ENCODE measurements at places on chromosomes 5 and 9. TPM values are rescaled to one million over a fixed set of nuclear protein-coding genes. Genes with fewer than 3 reads are reported as not detected.

GRCh38 chr5:57659886-57660285 is 177.3 kb upstream of the ACTBL2 start:
- H3K4me3 ChIP-seq = no peak overlapping the region
- H3K36me3 ChIP-seq = no peaks in the 10 kb centered on the region
- no peaks in the 10 kb centered on the region for H3K4me1 ChIP-seq
- DNase-seq = no peak
- H3K27ac ChIP-seq = no peak overlapping the region

DNA sequence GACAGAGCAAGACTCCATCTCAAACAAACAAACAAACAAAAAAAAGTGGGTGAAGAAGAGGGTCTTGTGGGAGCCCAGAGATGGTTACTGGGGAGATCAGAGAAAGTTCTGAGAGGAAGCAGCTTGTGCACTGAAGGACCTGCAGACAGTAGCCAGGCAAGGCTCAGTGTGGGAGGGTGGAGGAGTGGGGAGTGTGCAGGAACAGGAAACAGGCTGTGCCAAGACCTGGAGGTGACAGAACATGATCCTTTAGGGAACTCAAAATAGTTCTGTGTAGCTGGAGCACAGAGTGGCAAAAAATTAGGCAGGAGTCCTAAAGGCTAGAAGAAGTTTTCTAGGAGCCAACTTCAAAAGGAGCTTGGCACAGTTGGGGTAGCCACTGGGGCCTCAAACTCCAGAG is 19.2 kb upstream of the NANS start:
- H3K4me1 ChIP-seq = no peaks in the 10 kb centered on the region
- peak overlapping the region; percentile 29 for H3K27ac ChIP-seq
- H3K4me3 ChIP-seq = no peak overlapping the region
- H3K36me3 ChIP-seq = no peaks in the 10 kb centered on the region

Gene NFIL3
- total RNA-seq = 74.9 TPM

DNA sequence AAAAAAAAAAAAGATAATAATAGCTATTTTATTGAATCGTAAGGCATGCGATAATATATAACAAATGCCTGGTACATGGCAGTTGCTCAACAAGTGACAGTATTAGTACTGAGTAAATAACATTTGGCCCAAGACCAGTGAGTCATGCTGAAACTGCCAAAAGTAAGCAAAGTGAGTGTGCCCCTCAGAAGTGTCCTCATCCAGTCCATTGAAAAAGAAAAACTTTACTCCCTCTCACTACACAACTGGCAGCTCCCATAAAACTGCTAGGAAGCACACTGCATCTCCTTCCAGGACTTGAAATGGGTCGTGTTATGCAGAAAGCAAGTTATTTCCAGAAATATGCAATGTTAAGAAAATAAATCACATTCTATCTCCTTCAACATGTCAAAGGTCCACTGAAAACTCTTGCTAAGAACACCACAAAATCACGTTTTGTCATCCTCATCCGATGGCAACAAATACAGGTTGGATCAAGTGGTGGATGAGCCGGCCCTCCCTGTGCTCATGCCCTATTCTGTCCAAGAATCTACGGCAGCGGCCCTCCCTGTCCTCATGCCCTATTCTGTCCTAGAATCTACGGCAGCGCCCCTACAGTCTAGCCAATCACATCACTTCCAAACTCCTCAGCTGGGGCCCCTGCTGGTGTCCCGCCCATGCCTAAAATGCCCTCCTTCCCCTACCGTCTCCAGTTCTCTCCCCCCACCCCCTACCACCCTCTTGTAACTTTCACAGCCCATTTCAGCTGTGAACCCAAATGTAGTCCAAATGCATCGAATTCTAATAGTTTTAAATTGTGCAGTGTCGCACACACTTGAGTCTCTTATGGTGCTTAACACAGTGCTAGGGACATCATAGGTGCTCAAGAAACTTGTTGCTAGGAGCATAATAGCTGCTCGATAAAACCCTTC is 12.5 kb downstream of the PTCH1 start:
- H3K4me1 ChIP-seq = no peaks in the 10 kb centered on the region
- no peak overlapping the region for H3K4me3 ChIP-seq
- H3K36me3 ChIP-seq = no peaks in the 10 kb centered on the region

DNA sequence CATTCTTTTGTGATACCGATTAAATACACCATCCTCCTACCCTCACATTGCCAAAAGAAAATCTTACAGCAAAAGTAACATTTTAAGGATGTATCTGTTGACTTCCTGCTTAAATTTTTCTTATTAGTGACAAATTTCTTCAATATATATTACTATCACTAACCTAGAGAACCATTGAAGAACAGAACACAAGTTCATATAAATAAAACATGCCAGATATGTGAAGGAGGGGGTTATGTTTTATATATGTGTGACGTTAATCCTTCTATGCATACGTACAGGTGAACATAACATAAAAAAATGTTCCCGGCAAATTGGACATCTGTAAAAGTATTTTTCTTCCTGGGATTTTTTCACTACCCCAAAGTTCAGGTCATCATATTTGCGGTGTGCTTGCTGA is at the start of gene OR13F1:
Gene OR13F1, plus strand, starts transcription at position 301 of the 400 bp plus-strand sequence. Its CDS starts 0 bp downstream, at position 301.
- no peak within 1 kb of the TSS for H3K27ac ChIP-seq
- DNase-seq = no peak
- H3K4me1 ChIP-seq = no peaks in the 10 kb centered on the region
- no peaks in the 10 kb centered on the region for H3K27me3 ChIP-seq
- no peaks in the 10 kb centered on the region for H3K36me3 ChIP-seq
- no peak within 1 kb of the TSS for H3K4me3 ChIP-seq

DNA sequence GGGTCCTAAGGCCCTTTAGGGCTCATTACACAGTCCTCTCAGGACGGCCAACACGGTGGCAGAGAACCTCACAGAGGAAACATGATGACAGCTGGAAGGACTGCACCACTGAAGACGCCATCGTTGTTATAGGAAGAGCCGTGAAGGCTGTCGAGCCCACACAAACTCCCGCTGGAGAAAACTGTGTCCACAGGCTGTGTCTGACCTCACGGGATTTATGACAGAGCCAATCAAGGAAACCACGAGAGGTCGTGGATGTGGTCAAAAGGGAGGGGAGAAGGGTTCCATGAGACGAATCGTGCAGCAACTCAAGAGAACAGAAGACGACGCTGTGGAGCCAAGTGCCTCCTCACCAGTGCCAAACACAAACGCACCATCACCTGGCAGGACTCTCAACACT is 12.2 kb downstream of the QSOX2 start:
- H3K4me3 ChIP-seq = no peak overlapping the region
- DNase-seq = no peak
- no peak overlapping the region for H3K27ac ChIP-seq
- no peaks in the 10 kb centered on the region for H3K4me1 ChIP-seq

Gene WWC1
- total RNA-seq = 0.96 TPM

Gene CDO1
- 342 TPM for total RNA-seq

GRCh38 chr9:1918622-1919021 is 96.5 kb upstream of the SMARCA2 start:
- H3K27me3 ChIP-seq = no peaks in the 10 kb centered on the region
- no peak overlapping the region for H3K4me3 ChIP-seq
- no peak overlapping the region for H3K27ac ChIP-seq
- DNase-seq = no peak
- H3K36me3 ChIP-seq = no peaks in the 10 kb centered on the region

- peaks cover 9% of the 10 kb centered on the region for H3K27me3 ChIP-seq
- no peaks in the 10 kb centered on the region for H3K36me3 ChIP-seq
- no peaks in the 10 kb centered on the region for H3K4me1 ChIP-seq
- DNase-seq = no peak
Observed at GRCh38 chr9:126561582-126561981, 52.1 kb upstream of the LMX1B start.

Gene KLHL3
- 4.5 TPM for total RNA-seq

Gene PLK2
- 384 TPM for total RNA-seq

Gene ZNF79
- total RNA-seq = 16.0 TPM

GRCh38 chr5:2900360-2900759 is 148.9 kb upstream of the IRX2 start:
- H3K4me1 ChIP-seq = no peaks in the 10 kb centered on the region
- H3K4me3 ChIP-seq = no peak overlapping the region
- H3K27ac ChIP-seq = no peak overlapping the region

GRCh38 chr5:170920196-170920595 is 58.4 kb downstream of the RANBP17 start:
- H3K4me3 ChIP-seq = no peak overlapping the region
- H3K27me3 ChIP-seq = no peaks in the 10 kb centered on the region
- H3K4me1 ChIP-seq = no peaks in the 10 kb centered on the region

- no peaks in the 10 kb centered on the region for H3K4me1 ChIP-seq
- H3K36me3 ChIP-seq = no peaks in the 10 kb centered on the region
- no peak overlapping the region for H3K4me3 ChIP-seq
- DNase-seq = no peak
- H3K27me3 ChIP-seq = no peaks in the 10 kb centered on the region
Observed at GRCh38 chr5:143290125-143290524, 113.4 kb downstream of the NR3C1 start.

DNA sequence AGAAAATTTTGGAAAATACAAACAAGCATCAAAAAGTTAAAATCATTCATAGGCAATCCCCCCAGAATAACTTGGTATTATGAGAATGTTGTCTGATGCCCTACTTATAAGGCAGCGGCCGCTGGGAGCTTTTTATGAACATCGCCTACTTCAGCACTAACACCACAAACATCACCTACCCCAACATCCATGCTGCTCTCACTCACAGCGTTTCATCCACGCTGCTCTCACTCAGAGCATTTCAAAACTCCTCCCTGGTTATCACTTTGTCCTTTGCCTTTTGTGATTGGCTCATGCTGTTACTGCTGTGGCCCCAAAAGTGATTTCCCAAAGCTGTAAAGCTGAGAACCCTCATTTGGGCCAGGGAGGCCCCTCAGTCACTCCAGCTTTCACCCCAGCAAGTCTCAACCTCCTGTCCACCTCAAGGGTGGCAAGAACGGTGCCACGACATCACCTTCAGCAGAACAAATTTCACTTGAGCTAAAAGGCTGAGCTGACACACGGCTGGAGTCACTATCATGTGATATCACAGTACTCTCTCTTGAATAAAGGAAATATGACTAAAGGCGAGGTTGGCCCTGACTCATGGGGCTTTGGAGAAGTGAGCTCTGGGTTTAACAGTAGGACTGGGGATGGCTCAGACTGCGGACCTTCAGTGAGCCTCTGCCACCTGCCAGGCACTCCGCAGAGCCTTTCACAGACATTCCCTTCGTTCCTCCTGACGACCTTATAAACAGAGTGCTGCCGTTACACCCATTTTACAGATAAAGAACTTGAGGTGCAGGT is 25.2 kb downstream of the SHC3 start:
- no peak overlapping the region for H3K4me3 ChIP-seq
- no peak overlapping the region for H3K27ac ChIP-seq
- H3K4me1 ChIP-seq = no peaks in the 10 kb centered on the region
- no peaks in the 10 kb centered on the region for H3K36me3 ChIP-seq
- H3K27me3 ChIP-seq = no peaks in the 10 kb centered on the region

- H3K36me3 ChIP-seq = no peaks in the 10 kb centered on the region
- H3K4me3 ChIP-seq = no peak overlapping the region
- no peaks in the 10 kb centered on the region for H3K4me1 ChIP-seq
Observed at GRCh38 chr5:2914981-2915484, 163.6 kb upstream of the IRX2 start.

GRCh38 chr9:79667817-79668436 is 96.2 kb downstream of the TLE4 start:
- no peaks in the 10 kb centered on the region for H3K36me3 ChIP-seq
- no peak overlapping the region for H3K4me3 ChIP-seq
- no peak for DNase-seq
- H3K27ac ChIP-seq = no peak overlapping the region
- H3K27me3 ChIP-seq = no peaks in the 10 kb centered on the region
- no peaks in the 10 kb centered on the region for H3K4me1 ChIP-seq

Gene NEUROG1
- total RNA-seq = not detected

- DNase-seq = no peak
- H3K4me3 ChIP-seq = no peak overlapping the region
- H3K27ac ChIP-seq = no peak overlapping the region
- H3K4me1 ChIP-seq = no peaks in the 10 kb centered on the region
Observed at GRCh38 chr5:130985776-130986175, 179.3 kb downstream of the HINT1 start.

Gene GTF2H2
- 23.9 TPM for total RNA-seq

- DNase-seq = no peak
- H3K36me3 ChIP-seq = no peaks in the 10 kb centered on the region
- H3K4me3 ChIP-seq = no peak overlapping the region
- no peaks in the 10 kb centered on the region for H3K27me3 ChIP-seq
- H3K27ac ChIP-seq = no peak overlapping the region
Observed at GRCh38 chr5:13658761-13659160, 285.7 kb downstream of the DNAH5 start.

All from breast epithelium (tissue), 4 donors.